ENCODE measurements at places on chromosomes 6 and 20.
A peak's percentile ranks its signal among the peaks of the same experiment; 100 is the strongest.

DNA sequence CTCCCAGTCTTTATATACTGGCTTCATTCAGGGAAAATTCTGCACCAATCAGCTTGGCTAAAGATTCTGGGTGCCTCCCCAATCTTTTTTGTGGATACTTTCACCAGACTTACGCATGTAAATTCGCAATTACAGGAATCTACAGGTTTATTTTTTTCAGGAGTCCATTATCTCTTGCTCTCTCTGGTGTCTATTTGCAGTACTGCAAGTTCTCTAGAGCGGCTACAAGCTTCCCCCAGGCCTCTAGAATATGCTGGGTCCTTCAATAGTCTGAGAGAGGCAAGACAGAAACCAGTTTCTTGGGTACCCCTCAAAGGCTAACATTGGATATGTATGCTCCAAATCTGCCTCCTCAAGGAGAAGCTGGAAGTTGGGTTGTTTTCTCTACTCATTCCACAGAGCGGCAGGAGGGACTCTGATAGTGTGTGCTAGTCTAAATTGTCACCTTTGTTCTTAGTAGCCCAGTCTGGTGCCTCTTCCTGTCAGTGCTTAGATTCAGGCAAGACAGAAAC lies 58.5 kb downstream of the SUN5 start:
- no peak for DNase-seq

DNA sequence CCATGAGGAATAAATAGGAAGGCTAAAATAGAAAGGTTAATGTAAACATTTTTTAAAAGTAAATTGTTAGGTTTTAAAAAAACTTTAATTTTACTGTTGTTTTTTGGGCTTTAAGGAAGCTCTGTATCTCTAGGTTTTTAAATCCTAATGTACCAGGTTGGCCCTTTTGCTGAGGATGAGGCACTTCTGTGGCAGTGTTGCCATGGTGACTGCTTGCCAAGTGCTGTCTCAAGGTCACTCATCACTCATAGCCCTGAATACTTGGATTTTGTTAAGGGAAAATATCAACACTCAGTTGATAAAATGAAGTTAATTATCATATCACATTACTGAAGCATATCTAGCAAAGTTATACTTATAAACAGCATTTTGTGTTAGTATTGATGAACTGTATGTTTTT lies 50.2 kb downstream of the NCOA3 start:
- no peak for DNase-seq

- peak; percentile 81 for DNase-seq
Observed at GRCh38 chr20:47334022-47334551, 22.4 kb downstream of the ZMYND8 start.

GRCh38 chr20:53578492-53579222 lies 15.0 kb downstream of the ZNF217 start:
- peak; percentile 4 for DNase-seq

GRCh38 chr20:44030394-44030793 lies 115.7 kb downstream of the TOX2 start:
- DNase-seq: no peak

GRCh38 chr6:97732045-97732444 lies 449.0 kb upstream of the MMS22L start:
- DNase-seq: no peak

DNA sequence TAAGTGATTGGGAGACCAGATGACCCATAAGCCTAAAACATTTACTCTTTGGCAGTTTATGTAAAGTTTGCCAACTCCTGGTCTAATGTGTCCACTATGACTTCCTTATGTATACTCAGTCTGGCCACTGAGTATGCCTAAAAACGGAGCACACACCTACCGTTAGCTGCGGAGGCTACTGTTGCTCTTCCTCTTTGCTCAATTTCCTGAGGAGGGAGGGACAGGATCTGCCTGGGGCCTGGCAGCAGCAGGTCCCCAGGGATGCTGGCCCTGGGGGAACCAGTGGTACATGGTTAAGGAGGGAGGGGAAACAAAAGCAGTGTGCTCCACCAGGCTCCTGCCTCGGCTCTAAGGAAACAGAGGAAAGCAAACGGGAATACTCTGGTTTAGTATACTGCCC lies 113.5 kb downstream of the CDYL start:
- no peak for DNase-seq

DNA sequence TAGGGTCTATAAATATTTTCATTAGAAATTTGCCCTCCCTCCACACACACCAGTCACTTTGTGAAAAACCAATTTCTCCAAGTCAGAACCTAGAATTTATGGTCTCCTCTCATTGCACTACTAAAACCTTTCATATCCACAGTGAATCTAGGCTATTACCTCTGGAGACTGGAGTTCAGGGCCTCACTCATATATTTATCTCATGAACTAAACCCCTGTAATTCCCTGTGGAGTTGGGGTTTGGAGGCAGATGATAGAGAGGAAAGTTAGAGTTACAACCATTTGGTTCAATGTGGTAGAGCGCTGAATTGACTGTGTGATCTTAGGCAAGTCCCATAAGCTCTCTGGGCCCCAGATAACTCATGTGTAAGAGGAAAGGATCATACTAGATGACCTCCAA lies 18.2 kb upstream of the CEP85L start:
- no peak for DNase-seq

GRCh38 chr20:61052195-61052750 lies 199.8 kb upstream of the CDH4 start:
- peak; percentile 24 for DNase-seq

DNA sequence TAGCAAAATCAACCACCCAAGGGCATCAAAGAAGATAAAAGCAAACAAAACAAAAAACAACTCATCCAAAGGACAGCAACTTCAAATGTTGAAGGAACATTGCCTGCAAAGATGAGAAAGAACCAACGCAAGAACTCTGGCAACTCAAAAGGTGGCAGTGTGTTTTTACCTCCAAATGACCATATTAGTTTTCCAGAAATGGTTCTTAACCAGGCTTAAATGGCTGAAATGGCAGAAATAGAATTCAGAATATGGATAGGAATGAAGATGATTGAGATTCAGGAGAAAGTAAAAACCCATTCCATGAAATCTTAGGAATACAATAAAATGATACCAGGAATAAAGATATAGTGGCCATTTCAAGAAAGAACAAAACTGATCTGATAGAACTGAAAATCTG lies 9.8 kb upstream of the PI3 start:
- DNase-seq: no peak

DNA sequence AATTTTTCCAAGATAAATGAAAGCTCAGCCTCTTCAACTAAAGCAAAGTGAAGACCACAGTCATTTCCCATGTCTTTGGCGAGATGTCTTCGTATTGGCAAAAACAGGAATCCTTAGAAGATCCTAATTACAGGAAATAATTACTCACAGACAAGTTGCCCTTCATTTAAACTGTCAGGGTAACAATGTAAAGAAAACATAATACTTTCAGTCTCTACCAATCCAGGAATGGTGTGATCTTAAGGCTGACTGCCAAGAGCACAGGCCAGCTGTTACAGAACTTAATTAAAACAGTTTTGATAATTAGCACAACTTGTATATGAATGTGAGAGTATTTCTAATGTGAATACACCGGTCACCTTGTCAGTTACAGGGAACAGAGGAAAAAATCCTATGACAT lies 292.2 kb downstream of the PACRG start:
- DNase-seq: no peak

DNA sequence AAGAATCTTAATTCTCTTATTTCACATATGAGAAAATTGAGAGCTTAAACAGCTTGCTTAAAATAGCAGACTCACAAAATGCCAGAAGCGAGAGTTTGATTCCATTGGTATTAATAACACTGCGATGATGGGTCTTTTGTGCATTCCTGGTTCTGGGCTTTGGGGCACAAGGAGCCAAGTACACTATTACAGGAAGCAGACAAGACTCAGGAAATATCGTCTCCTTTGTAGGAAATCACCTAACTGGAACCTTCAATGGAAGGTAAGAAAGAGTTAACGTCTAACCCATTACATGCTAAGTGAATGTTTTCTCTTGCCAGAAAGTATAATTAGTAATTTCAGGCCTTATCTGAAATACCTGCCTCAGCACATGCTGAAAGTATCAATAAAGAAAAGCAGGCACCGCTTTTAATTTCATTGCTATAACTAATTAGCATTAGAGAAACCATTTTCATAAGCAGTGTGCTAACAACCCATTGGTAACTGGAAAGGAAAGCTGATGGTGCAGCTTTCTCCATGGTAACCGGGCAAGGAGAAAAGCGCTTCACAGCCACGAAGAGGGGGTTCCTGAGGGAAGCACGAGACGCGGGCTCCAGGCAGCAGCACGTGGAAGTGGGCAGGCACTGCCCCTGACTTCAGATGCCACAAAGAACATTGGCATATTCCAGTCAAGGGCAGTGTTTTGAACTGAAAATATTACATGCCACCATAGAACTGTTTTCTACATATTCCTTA lies 206.7 kb upstream of the AGPAT4 start:
- DNase-seq: no peak

GRCh38 chr6:133241901-133242636 lies 912 bp downstream of the EYA4 start:
- no peak for DNase-seq

DNA sequence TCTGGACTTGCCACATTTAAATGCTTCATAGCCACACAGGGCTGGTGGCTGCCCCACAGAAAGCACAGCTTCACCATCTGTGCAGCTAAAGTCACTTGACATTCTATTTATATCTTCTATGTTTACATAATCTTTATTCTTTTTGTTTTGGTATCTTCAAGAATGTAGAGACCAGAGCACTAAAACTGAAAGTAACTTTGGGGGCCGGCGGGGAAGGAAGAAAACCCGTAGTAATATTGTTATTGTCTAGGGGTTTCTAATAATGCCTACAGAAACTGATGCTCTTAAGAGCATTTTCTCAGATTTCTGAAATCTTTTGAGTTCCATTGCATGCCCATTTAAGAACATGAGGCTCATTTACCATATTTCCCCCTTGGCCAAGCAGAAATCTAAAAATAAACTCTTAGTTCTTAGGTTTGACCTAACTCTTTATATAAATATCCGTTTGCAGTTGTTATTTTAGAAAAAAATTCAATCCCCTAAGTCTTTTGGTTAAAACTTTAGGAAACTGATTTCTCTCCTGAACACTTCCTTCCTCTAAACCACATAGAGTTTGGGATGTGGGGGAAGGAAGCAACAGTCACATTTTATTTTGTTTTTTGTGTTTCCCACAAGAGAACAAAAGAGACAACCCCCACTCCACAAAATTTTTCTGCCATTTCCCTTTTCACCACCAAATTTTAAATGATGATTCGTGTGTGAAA lies 207.6 kb downstream of the OGFRL1 start:
- DNase-seq: no peak

- peak; percentile 83 for DNase-seq
Observed at GRCh38 chr20:6767536-6768227, at the start of gene BMP2. Gene BMP2 (plus strand): TSS chr20:6767686. CDS start chr20:6770127, 2,441 bp downstream.

Data from posterior vena cava (tissue), 2 donors.